CD4-positive, alpha-beta T cell treated with Interleukin-1 beta for 1 hour (primary cell): ENCODE measurements at places on chromosomes 2 and 18.

DNA sequence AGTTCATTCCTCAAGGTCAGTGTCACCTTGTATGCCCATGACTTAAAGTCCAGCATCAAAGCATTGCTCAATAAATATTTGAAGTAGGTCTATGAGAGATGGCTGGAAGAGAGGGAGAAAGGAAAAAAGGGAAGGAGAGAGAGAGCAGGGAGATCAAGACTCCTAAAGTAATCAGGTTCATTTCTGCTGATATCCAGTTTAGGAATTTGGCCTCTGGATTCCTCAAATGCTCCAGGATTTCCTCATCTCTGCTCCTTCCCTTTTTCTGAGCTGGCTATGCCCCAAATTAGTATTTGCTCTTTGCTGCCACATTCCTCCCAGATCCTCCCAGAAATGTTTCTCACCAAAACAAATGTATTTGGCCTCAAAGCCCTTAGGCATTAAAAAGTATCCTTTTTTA is 739.4 kb upstream of the CHAC2 start:
- no peak for DNase-seq

GRCh38 chr18:46182633-46183358 is 78.6 kb downstream of the HAUS1 start:
- DNase-seq, result no peak

DNA sequence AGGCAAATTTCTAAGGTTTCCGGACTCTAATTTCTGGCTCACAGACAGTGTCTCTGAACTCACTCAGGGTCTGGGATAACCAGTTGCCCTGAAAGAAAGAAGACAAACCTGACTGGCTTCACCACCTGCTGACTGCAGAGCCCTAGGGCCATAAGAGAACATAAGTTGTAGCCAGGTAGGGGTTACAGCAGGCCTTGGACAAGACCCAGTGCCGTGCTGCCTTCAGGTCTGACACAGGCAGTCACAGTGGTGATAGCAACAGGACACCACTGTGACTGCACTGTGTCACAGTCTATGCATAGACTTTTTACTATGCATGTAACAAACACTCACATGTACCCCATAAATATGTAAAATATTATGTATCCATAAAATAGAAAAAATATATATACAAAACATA is 508.5 kb downstream of the PID1 start:
- DNase-seq, result no peak

- DNase-seq, result no peak
Observed at GRCh38 chr2:37665604-37666362, 5.7 kb downstream of the CDC42EP3 start.

- no peak for DNase-seq
Observed at GRCh38 chr2:54671875-54672589, 51.4 kb upstream of the EML6 start.
